H9 (cell line): ENCODE measurements at places on chromosomes 7 and 10.

DNA sequence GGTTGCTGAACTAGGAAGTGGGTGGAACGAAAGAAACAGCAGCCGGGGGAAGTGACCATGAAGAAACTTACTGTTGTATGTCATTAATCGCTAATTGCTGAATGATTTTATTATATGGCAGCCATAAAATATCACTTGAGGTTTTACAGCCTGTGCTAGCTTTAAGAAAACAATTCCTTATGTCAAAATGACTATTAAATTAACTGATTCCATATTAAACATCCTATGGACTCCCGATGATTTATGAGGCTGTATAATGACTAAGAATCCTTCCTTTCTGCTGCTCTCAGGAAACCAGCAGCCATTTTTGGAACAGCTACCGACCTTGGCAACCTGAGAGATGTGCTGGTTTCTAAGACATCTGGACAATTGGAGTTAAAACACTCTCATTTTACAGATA is 421.9 kb downstream of the SORCS3 start:
- DNase-seq = no peak

DNA sequence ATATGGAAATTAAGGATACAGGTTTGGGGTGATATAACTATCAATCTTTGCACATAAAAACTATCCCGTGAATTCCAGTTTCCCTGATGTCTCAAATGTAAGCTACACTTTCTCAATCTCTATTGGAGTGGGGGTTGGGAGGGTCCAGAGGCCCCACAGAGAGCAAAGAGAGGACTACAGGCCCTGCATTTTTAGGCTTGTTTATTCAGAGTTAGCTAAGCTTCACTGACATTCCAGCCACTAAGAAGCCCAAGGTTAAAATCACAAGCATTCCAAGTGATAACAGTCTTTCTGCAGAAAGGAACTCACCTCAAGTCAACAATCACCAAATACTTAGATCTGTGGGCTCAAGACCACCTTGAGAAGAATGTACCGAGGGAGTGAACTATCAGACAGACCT is 31.6 kb upstream of the LAMB1 start:
- DNase-seq = no peak

- no peak for DNase-seq
These were observed 347.8 kb upstream of the PLXDC2 start for GRCh38 chr10:19468413-19468812.

DNA sequence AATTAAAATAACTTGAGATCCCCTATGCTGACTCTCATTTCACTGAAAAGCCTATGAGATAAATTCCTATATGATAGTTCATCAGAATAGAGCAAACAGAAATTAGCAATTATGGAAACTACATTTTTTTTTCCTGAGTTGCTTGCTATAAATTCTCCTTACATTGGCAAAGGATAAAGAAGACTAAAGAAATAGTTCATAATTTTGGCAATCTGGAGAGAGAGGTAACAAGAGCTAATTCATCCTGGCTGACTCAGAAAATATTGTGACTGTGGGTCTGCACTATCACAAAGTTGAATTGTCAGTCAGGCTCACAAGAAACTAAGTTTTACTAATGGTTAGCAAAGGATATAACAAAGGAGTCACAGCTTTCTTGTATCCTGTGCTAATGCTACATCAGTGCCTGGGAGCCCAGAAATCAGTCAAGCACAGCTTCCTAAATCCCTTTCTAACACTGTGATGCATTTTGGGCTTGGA is 483.0 kb downstream of the MAGI2 start:
- no peak for DNase-seq

- DNase-seq = no peak
These were observed 97.7 kb downstream of the TAF3 start for GRCh38 chr10:7915923-7916536.
